Activated CD4-positive, alpha-beta memory T cell treated with anti-CD3 and anti-CD28 coated beads for 36 hours (primary cell): ENCODE measurements at places on chromosomes 4 and X. TPM values are rescaled to one million over a fixed set of nuclear protein-coding genes. Genes with fewer than 3 reads are reported as not detected.

DNA sequence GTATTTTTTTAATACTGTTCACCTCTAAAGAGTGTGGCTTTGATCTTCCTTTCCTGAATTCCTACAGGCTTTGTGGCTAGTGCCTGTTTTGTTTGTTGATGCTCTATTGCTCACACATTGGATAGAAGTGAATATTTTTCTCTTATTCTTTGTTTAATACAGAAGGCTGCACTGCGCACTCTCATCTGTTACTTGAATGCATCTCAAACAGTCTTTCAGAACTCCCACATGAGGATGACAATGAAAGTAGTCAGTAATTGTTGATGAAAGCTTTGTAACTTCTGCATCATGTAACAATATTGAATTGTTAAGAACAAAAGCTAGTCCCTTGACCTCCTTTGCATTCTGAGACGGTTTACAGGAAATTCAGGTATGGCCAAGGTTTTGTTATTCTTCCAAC, 29.1 kb upstream of the GALNT7 start:
- H3K4me3 ChIP-seq: no peak overlapping the region
- H3K27ac ChIP-seq: no peak overlapping the region
- H3K36me3 ChIP-seq: no peaks in the 10 kb centered on the region
- no peak for DNase-seq
- H3K27me3 ChIP-seq: peaks cover 5% of the 10 kb centered on the region

GRCh38 chr4:26842911-26843310, 17.7 kb upstream of the STIM2 start:
- peaks cover 5% of the 10 kb centered on the region for H3K4me1 ChIP-seq
- H3K27me3 ChIP-seq: no peaks in the 10 kb centered on the region
- H3K36me3 ChIP-seq: no peaks in the 10 kb centered on the region
- DNase-seq: no peak
- H3K27ac ChIP-seq: no peak overlapping the region

- no peaks in the 10 kb centered on the region for H3K27me3 ChIP-seq
- H3K27ac ChIP-seq: no peak overlapping the region
- H3K36me3 ChIP-seq: no peaks in the 10 kb centered on the region
- peak; percentile 68 for DNase-seq
Measured at GRCh38 chr4:154618708-154619315, 6.4 kb upstream of the FGG start.

DNA sequence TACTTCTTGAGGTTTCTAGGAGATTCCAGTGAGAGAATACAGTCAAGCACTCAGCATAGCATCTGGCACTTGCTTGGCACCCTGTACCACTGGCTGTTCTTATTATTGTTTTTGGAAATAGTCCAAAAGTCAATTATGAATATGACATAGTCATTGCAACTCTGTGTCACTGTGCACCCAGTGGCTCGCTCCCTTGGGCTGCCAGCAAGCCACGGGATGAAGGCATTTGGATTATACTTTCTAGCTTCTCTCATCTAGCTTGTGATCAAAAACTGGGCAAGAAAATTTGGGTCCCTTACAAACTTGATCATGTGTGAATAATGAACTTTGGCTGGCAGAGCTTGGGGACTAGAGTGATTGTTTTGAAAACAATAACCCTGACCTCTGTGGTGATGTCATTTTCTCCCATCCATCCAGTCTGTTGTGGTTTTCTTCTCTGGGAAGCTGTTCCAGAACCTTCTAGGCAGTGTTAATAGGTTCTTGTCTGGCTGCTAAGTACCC, 32.7 kb upstream of the LIMCH1 start:
- H3K27ac ChIP-seq: no peak overlapping the region
- no peaks in the 10 kb centered on the region for H3K27me3 ChIP-seq
- H3K36me3 ChIP-seq: no peaks in the 10 kb centered on the region

- no peaks in the 10 kb centered on the region for H3K36me3 ChIP-seq
- H3K4me1 ChIP-seq: peaks cover 28% of the 10 kb centered on the region
- H3K4me3 ChIP-seq: peak overlapping the region; percentile 32
- peak overlapping the region; percentile 66 for H3K27ac ChIP-seq
- peak; percentile 28 for DNase-seq
Measured at GRCh38 chrX:79133904-79134303, 10.6 kb upstream of the GPR174 start.

DNA sequence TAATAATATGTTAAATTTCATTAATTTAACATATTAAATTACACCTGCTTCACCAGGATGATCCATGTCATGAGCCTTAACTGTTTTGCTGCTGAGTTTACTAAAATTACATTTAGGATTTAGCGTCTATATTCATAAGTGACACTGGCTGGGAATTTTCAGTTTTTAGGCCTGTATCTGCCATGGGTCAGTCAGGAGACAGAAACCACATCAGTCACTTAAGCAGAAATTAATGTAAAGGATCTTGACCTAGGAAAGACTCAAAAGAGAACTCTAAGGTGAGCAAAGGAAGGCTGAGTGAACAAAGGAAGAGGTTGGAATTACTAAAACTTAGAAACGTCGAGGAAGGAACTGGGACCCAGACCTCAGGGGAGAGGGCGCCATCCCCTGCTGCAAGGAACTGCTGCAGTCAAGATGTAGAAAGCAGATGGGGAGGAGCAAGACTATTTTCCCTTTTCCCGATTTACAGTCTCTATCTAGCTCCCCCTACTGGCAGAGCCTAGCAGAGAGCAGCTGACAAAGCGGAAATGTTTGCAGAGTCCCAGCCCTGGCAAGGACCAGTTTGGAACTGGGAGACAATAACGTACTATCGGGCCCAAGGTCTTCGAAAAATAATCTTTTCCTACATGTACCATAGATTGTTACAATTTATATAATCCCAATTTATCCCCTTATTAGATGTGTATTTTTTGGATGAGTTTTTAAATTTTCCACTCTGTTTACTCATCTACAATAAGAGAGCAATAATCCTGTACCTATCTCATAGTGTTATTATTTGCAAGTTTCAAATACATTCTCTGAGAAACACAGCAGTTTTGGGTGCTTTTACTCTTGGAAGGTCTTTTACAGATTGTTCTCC, 22.6 kb upstream of the RBBP7 start:
- H3K36me3 ChIP-seq: no peaks in the 10 kb centered on the region
- H3K27ac ChIP-seq: peak overlapping the region; percentile 21
- H3K27me3 ChIP-seq: peaks cover 2% of the 10 kb centered on the region

The CYLC1 gene
- not detected for total RNA-seq

DNA sequence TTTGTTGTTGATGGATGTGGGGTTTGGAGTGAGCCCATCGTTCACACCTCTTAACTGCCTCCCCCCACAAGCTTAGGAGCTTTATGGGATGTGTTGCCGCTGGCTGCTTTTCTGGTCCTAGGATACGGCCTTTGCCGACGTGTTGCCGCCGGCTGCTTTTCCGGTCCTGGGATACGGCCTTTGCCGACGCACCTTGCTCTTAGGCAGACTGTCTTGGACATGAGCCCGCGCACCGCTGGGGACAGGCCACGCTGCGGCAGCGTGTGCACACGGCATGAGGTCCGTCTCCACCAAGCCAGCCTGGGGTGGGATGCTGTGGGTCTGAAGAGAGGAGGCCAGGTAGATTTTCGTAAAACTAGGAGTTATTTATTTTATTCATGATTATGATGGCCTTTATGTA, 14.2 kb downstream of the RGS12 start:
- H3K4me3 ChIP-seq: no peak overlapping the region
- H3K4me1 ChIP-seq: peaks cover 40% of the 10 kb centered on the region
- no peaks in the 10 kb centered on the region for H3K36me3 ChIP-seq
- no peak overlapping the region for H3K27ac ChIP-seq
- H3K27me3 ChIP-seq: no peaks in the 10 kb centered on the region
